H1 (cell line): ENCODE measurements at places on chromosomes 5 and 9.

DNA sequence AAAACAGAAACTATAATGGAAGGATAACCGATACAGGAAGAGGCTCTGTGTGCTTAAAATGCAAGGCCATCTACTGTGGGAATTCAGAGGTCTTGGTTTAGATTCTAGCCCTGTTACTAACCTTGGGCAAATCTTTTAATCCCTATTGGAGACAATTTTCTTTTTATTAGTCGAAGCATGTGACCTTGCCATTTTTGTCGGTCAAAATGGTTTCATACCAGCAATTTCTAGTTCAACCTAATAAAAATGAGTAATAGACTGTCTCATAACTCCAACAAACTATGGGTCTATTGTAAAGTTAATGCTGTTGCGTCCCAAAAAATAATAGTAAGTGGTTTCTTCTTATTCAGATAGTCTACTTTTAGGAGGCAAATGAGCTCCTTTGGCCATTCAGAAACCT, 38.4 kb downstream of the PRR16 start:
- no peaks in the 10 kb centered on the region for H3K4me1 ChIP-seq
- no peak for DNase-seq
- no peak overlapping the region for H3K27ac ChIP-seq
- no peak overlapping the region for H3K4me3 ChIP-seq
- no peaks in the 10 kb centered on the region for H3K36me3 ChIP-seq

GRCh38 chr5:66339896-66340295, 195.8 kb downstream of the SREK1 start:
- no peak overlapping the region for H3K27ac ChIP-seq
- no peak overlapping the region for H3K4me3 ChIP-seq
- H3K4me1 ChIP-seq = no peaks in the 10 kb centered on the region
- DNase-seq = no peak

- no peak for DNase-seq
- no peak overlapping the region for H3K27ac ChIP-seq
- peaks cover 12% of the 10 kb centered on the region for H3K36me3 ChIP-seq
- H3K27me3 ChIP-seq = no peaks in the 10 kb centered on the region
These were observed 6.4 kb downstream of the LTC4S start for GRCh38 chr5:179800071-179800695.

DNA sequence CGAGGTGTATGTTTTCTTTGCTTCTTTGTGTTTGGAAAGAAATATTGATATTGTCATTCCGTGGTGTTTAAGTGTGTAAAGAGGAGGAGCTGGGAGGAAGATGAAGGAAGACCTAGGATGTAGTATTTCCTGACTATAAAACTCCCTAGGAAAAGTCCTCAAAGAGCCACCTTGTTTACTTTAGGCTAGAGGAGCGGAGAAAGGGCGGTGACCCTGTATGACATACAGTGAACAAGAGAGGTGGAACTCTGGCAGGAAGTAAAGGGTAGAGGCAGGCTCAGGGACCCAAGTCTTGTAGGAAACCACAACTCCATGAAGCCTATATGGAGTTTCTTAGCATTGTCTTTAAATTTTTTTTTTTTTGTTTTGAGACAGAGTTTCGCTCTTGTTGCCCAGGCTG, 303.9 kb downstream of the DOCK8 start:
- no peaks in the 10 kb centered on the region for H3K36me3 ChIP-seq
- H3K4me3 ChIP-seq = no peak overlapping the region
- DNase-seq = no peak
- H3K4me1 ChIP-seq = no peaks in the 10 kb centered on the region
- H3K27me3 ChIP-seq = no peaks in the 10 kb centered on the region

GRCh38 chr5:173657741-173658356, 41.4 kb upstream of the BOD1 start:
- peaks cover 4% of the 10 kb centered on the region for H3K4me1 ChIP-seq
- no peaks in the 10 kb centered on the region for H3K27me3 ChIP-seq
- no peak for DNase-seq

GRCh38 chr9:120443489-120443888, 136.5 kb downstream of the CDK5RAP2 start:
- DNase-seq = no peak
- no peaks in the 10 kb centered on the region for H3K4me1 ChIP-seq
- no peaks in the 10 kb centered on the region for H3K27me3 ChIP-seq
- H3K36me3 ChIP-seq = peaks cover 12% of the 10 kb centered on the region
- H3K27ac ChIP-seq = no peak overlapping the region

DNA sequence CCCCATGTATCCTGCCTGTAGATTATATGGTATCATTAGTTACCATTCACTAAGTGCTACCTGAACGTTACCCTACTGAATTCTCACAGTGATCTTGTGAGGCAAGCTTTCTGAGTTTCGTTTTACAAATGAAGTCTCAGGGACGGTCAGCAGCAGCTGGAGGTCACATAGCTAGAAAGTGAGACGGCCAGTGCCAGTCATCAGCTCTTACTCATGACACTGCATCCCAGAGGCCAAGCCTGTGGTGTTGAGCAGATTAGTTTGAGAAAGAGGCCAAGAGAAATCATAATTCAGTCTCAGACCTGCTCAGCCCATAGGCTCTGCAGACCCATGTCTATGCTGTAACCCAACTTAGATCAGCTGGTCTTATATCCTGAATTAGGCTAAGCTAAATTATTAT, 95.7 kb upstream of the EGFLAM start:
- peaks cover 7% of the 10 kb centered on the region for H3K4me1 ChIP-seq
- DNase-seq = no peak
- H3K4me3 ChIP-seq = no peak overlapping the region
- no peak overlapping the region for H3K27ac ChIP-seq

DNA sequence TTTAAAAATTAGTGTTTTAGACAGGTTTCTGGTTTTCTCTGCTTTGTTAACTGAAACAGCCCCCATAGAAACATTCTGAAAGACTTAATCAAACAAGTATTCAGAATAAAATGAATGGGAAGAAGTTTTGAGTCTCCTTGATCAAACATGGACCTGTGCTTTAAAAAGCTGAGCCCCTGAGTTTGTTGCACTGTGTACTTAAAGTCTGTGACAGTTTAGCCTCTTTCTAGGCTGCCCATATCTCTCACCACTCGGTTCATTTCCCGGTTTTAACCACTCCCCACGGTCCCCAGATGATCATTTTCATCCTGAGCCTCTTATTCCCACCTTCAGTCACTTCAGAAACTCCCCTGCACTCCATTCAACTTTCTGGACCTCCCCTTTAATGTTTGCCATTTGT, 215.9 kb upstream of the DMRT1 start:
- peaks cover 7% of the 10 kb centered on the region for H3K4me1 ChIP-seq
- no peak for DNase-seq

GRCh38 chr5:74382123-74382855, 258.2 kb downstream of the ENC1 start:
- H3K4me3 ChIP-seq = no peak overlapping the region
- no peaks in the 10 kb centered on the region for H3K27me3 ChIP-seq
- no peak for DNase-seq
- no peak overlapping the region for H3K27ac ChIP-seq
- no peaks in the 10 kb centered on the region for H3K36me3 ChIP-seq
